ENCODE measurements at places on chromosomes 2 and 18.
A peak's percentile ranks its signal among the peaks of the same experiment; 100 is the strongest.

DNA sequence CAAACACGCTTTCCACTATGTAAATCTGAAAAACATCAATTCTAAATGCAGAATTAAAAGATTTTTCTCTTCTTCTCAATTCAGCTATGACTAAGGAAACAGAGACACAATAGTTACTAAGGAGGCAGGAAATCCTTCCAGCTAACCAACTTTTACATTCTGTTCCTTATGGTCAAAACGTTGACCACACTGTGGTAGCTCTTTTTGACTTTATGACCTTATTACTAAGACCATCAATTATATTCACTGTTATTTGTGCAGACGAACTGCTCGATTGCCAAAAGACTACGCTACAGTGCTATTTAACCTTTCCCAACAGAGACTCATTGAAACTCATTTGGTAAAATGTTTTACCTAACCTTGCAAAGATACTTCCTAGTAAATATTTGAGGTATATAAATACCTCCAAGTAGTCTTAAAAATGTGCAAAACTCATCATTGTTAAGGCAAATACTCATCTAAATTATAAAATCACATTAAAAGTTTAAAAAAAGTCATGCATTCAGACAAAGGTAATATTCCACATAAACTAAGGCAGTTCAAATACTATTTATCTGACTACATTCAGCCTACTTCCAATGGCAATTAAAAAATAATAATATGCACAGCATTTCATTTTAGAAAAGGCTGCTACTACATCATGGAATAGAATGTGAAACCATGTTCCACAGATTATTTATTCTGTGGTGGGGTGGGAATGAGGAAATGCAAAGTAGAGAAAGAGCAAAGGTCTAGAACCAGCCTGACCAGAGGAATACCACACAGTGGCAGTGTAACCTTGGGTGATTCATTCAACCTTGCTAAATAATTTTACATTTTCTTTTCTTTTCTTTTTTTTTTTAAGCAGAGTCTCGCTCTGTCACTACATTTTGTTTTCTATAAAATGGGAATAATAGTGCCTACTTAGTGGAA, 139.9 kb downstream of the THADA start:
- DNase-seq, result no peak

DNA sequence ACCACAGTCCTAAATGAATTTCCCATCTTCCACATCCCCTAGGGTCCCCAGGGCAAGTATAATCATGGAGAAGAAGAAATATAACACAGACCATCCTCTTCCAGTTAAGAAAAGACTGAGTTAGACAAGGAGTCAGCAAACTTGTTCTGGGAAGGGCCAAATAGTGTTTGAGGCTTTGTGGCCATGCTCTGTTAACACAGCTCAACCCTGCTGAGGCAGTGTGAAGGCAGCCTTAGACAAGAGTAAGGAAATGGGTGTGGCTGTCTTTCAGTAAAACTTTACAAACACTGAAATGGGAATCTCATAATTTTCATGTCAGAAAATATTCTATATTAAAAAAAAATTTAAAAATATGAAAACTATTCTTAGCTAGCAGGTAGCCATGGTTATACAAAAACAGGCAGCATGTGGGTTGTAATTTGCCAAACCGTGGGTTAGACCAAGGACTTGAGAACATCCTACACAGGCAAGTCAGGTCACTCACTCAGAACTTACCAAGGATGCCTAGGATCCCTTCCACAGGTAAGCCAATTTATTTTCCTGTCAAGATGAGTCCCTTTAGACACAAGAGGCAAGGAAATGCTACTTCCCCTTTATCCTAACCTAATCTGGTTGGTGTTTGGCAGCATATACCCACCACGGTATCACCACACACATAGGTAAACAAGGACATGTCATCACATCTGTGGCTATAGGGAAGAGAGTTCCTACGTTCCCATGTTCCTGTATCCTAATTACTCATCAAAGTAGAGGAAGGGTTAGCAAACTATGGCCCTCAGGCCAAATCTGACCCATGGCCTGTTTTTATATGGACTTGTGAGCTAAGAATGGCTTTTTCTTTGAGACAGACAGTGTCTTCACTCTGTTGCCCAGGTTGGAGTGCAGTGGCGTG, 31.9 kb downstream of the C2orf74 start:
- DNase-seq, result peak; percentile 6

DNA sequence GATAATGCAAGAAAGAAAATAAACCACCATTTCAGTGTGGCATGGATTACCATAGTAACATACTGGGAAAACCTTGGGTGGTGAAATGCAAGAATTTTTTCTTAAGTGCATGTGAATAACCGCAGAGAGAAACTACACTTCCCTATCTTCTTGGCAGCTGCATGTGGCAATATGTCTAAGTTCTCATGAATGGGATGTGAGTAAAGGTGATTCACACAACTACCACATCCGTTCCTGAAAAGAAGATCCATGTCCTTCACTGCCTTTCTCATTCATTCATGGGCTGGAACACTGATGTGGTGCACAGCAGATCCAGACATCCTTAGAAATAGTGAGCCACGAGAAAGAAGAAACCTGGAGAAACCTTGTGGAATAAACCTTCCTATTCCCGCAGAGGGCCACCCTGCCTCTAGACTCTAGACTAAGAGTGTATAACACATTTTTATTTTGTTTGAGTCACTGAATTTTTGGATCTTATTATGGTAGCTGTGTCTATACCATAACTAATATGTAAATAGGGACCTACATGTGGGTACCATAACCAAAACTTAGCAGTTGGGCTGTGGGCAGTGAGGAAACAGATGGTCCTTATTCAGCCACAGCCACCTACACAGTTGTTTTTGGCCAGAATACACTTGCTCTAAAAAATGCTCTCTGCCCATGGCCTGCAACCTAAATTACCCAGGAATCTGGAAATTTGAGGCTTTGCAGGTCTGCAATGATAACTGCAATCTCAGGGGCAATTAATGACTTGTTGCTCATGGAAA, 573.3 kb downstream of the LRP1B start:
- peak; percentile 82 for DNase-seq

DNA sequence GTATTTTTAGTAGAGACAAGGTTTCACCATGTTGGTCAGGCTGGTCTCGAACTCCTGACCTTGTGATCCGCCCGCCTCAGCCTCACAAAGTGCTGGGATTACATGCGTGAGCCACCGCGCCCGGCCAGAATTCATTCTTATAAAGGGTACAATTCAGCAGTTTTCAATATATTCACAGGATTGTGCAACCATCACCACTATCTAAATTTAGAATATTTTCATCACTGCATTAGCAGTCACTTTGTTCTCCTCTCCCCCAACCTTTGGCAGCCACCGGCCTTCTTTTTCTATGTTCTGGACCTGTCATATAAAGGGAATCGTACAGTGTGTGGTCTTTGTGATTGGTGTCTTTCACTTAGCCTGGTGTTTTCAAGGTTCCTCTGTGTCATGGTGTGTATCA, 40.7 kb downstream of the TCF7L1 start:
- no peak for DNase-seq

- DNase-seq, result no peak
Observed at GRCh38 chr2:102677244-102678215, 58.2 kb downstream of the SLC9A2 start.

DNA sequence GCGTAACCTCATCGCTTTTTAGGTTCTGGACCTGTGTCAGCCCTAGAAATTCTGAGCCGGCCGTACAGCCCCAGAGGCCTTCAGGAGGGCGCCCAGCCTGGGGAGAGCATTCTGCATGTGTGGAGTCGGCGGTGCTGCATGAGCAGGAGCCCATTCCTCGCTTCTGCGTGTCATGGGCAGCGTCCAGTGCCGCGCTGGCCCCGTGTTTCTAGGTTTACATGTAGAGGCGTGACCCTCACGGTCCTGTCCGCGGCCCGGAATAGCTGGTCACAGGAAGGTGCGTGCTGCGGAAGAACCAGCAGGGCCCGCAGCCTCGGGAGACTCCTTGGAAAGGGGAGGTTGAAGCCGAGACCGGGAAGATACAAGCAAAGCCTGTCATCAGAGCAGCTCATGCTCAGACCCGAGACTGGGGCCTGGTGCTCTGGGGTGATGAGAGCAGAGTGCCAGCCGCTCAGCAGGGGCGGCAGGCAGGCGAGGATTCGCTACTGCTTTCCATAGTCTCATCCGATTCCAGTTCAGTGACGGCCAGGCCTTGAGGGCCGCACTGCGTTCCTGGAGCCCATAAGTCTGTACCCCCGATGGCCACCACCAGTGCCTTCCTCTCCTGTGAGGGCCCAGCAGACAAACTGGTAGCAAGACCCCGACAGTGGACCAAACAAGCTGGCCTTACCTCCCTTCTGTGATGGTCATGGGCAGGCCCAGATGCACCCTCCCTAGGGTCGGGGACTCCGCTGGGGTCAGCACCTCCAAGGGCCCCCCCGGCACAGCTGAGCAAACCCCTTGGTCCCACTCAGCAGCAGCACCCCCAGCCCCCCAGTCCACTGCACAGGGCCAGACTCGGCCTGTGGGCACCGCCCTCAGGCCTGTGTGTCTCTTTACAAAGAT, 15.6 kb upstream of the NFATC1 start:
- DNase-seq, result no peak

- no peak for DNase-seq
Observed at GRCh38 chr18:62802523-62802922, 87.2 kb downstream of the PHLPP1 start.

GRCh38 chr18:76956648-76957047, 134.3 kb downstream of the ZNF236 start:
- no peak for DNase-seq

DNA sequence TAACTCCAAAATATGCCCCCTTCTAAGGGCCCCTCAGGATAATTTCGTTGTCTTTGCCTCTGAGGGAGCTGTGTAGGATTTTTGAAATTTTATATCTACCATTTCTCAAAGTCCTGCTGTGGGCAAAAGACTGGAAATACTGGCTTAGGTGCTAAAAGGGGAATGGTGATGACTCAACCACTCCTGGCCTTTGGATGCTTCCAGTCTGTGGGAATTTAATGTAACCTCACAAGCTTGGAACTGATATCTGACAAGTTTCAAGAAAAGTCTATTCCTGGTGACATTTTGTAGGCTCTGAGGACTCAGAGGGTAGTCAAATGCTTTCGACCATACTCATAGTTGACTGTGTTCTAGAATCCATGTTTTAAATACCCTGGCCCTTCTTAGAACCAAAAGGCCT, 3.4 kb upstream of the APCDD1 start:
- DNase-seq, result no peak

DNA sequence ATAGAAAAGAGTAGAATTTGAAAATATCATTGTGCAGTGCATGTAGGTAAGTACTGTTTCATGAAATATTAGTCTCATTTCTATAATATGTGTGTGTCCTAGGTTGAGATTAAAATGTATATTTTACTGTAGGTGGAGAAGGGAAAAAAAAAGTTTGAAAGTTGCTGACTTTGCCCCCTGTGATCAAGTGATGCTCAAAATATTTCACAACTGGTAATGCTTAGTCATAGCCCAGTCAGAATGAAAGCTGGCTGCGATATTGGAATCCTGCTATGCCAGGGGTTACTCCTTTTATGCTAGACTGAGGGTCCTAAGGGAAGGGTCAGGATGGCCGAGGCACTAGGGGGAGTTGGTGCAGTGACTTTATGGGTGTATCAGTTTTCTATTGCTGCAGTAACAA, 19.5 kb upstream of the CFAP36 start:
- no peak for DNase-seq

- no peak for DNase-seq
Observed at GRCh38 chr2:127081826-127082633, 24.9 kb downstream of the BIN1 start.

- no peak for DNase-seq
Observed at GRCh38 chr2:73993778-73994177, 9.1 kb downstream of the TET3 start.

DNA sequence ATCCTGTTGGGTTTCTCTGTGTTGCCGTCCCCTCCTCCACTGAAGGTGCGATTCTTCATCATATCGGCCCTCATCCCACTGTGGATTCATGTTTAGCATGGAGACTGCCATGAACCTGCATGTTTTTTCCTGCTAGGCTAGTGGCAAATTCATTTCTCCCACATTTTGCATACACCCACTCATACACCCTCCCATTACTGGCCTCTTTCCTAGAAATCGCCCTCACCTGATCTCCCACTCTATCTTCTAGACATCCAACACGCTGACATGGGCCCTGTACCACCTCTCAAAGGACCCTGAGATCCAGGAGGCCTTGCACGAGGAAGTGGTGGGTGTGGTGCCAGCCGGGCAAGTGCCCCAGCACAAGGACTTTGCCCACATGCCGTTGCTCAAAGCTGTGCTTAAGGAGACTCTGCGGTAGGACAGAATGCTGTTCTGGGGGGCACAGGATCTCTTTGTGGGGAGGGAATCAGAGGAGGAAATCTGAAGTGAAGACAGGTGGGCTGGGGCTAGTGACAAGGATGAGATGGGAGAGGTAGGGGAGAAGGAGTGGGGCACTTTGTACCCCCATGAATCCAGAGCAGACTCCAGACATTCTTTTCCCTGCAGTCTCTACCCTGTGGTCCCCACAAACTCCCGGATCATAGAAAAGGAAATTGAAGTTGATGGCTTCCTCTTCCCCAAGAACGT, 17.7 kb downstream of the PRKAG3 start:
- DNase-seq, result no peak

DNA sequence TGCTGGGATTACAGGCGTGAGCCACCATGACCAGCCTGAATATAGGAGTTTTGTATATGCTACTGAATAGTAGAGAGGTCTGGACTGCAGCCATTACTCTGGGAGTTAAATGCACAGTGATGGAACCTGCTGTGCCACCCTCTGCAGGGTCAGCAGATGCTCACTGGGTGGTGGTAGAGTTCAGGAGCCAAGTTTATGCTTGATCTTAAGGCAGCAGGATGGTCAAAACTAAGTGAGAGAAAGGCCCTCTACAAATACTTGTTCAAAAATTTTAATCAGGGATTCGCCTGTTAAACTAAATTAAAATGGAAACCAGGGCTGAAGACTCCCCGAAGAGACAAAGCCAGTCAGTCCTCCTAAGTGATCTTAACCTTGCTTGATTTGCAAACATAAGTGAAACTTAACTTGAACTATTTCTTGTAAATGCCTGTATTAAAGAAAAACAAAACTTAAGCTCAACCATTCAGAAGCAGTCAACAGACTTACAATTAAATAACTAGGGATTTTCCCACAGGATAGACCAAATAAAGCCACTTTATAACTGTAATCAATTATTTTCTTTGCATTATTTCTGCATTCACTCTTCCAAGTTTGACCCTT, 4.2 kb upstream of the WDFY1 start:
- peak; percentile 14 for DNase-seq

DNA sequence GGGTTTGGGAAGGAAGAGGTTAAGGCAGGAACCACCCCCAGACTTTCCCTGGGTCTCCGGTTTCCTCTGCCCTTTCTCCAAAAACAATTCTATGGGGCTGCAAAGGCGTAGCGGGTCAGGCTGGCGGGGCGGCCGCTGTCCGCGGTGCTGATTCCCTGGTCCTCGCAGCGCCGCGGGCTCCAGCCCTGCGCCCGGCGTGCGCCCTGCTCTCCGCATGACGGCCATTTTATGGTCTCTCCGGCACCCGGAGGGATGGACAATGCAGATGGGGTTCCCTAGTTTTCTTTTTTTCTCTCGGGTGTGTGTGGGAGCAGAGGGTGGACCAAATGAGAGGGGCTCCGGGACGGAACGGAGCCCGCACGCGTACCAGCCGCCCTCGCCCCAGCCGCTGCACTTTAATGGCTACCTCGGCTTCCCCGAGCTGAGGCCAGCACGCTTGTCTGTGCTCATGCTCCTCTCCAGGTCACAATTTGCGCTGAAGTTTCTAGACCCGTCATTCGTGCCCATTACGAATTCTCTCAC, 1.6 kb downstream of the ST8SIA3 start:
- no peak for DNase-seq

GRCh38 chr2:162435157-162435556, 91.2 kb downstream of the GCA start:
- no peak for DNase-seq

- DNase-seq, result no peak
Observed at GRCh38 chr2:190417045-190417842, 9.1 kb downstream of the MFSD6 start.
